ENCODE measurements at places on chromosomes 3 and 15. TPM values are rescaled to one million over a fixed set of nuclear protein-coding genes. Genes with fewer than 3 reads are reported as not detected.

GP9 gene
- not detected for total RNA-seq

LRRN1 gene
- total RNA-seq = not detected

EPHA6 gene
- total RNA-seq = not detected

DNA sequence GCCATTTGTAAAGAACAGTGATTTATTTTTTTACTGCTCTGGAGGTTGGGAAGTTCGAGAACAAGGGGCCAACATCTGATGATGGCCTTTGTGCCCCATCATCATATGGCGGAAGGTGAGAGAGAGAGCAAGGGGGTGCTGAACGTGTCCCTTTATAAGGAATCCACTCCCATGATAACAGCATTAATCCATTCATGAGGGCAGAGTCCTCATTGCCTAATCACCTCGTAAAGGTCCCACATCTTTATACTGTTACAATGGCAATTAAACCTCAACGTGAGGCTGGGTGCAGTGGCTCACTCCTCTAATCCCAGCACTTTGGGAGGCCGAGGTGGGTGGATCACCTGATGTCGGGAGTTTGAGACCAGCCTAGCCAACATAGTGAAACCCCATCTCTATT, 8.3 kb downstream of the IL12A start:
- H3K27me3 ChIP-seq = no peaks in the 10 kb centered on the region
- peaks cover 8% of the 10 kb centered on the region for H3K4me1 ChIP-seq
- H3K27ac ChIP-seq = no peak overlapping the region
- H3K4me3 ChIP-seq = no peak overlapping the region

- no peak overlapping the region for H3K4me3 ChIP-seq
- no peak for DNase-seq
- H3K27me3 ChIP-seq = no peaks in the 10 kb centered on the region
- no peaks in the 10 kb centered on the region for H3K4me1 ChIP-seq
- no peak overlapping the region for H3K27ac ChIP-seq
- H3K36me3 ChIP-seq = no peaks in the 10 kb centered on the region
Observed at GRCh38 chr15:29454506-29454905, 184.9 kb upstream of the NSMCE3 start.

GRCh38 chr3:164732166-164732565, 346.1 kb downstream of the SI start:
- H3K4me1 ChIP-seq = no peaks in the 10 kb centered on the region
- H3K27ac ChIP-seq = no peak overlapping the region
- H3K27me3 ChIP-seq = no peaks in the 10 kb centered on the region
- peak; percentile 0 for DNase-seq
- H3K4me3 ChIP-seq = no peak overlapping the region

DNA sequence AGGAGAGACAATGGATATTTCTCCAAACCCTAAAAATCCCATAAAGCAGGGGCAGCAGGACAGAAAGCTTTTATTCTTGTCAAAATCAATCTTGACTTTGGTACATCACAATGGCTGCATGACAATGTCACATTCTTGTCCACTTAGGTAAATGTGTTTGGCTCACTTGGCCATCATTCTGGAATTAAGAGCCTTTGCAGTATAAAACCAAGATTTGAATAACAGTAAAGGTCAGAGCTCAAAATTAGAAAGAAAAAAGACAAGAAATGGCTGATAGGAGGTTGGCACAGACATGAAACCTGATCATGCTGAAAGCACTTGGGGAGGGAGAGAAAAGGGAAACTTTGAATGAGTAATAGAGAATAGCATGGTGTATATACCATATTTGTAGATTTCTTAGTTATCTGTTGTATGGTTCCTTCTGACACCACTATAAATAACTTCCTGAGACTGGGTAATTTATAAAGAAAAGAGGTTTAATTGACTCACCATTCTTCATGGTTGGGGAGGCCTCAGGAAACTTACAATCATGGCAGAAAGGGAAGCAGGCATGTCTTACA, 158.5 kb upstream of the SGO1 start:
- no peak overlapping the region for H3K27ac ChIP-seq
- H3K4me3 ChIP-seq = no peak overlapping the region
- no peaks in the 10 kb centered on the region for H3K36me3 ChIP-seq
- H3K27me3 ChIP-seq = no peaks in the 10 kb centered on the region
